ENCODE measurements at places on chromosomes 6 and 20. TPM values are rescaled to one million over a fixed set of nuclear protein-coding genes. Genes with fewer than 3 reads are reported as not detected.

Gene LY86
- not detected for polyA plus RNA-seq

Gene MRAP2
- 0.75 TPM for polyA plus RNA-seq

Gene SIM1
- polyA plus RNA-seq = not detected

Gene METTL24
- polyA plus RNA-seq = not detected

Gene C20orf204
- polyA plus RNA-seq = 0.49 TPM

Gene HDGFL1
- polyA plus RNA-seq = not detected

Gene OPRM1
- not detected for polyA plus RNA-seq

Gene CAGE1
- polyA plus RNA-seq = not detected

Gene LRRN4
- 0.04 TPM for polyA plus RNA-seq

Gene ZKSCAN3
- 1.5 TPM for polyA plus RNA-seq

Gene BCAS4
- polyA plus RNA-seq = 46.6 TPM

- DNase-seq = no peak
Observed at GRCh38 chr20:38200646-38201045, 35.6 kb upstream of the TGM2 start.

GRCh38 chr20:62360854-62361798 is 6.0 kb downstream of the LAMA5 start:
- DNase-seq = no peak

- no peak for DNase-seq
Observed at GRCh38 chr20:62691487-62691886, 17.1 kb upstream of the NTSR1 start.

DNA sequence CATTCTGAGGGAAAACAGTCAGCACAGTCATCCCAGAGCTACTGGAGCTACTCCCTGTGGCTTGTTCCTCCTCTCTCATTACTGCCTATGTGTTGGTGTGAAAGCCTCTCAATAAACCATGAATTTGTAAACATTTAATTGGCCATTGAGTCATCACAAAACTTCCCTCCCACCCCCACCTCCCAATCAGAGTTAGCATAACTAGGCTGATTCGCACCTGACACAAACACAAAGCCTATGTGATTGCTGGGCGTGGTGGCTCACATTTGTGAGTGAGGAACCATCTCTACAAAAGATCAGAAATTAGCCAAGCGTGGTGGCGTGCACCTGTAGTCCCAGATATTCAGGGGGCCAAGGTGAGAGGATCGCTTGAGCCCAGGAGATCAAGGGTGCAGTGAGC is 17.1 kb upstream of the SNTA1 start:
- no peak for DNase-seq

- peak; percentile 23 for DNase-seq
Observed at GRCh38 chr20:58268421-58268821, 40.0 kb upstream of the ANKRD60 start.

- DNase-seq = no peak
Observed at GRCh38 chr6:163338671-163339405, 75.7 kb upstream of the QKI start.

GRCh38 chr6:27237089-27237803 is 10.3 kb upstream of the PRSS16 start:
- DNase-seq = no peak

GRCh38 chr6:50102676-50103075 is 52.9 kb upstream of the DEFB112 start:
- no peak for DNase-seq

- peak; percentile 25 for DNase-seq
Observed at GRCh38 chr20:44018259-44018941, 103.7 kb downstream of the TOX2 start.

GRCh38 chr6:14059791-14060436 is 57.7 kb upstream of the CD83 start:
- DNase-seq = peak; percentile 29

GRCh38 chr6:135449246-135449645 is 48.3 kb downstream of the AHI1 start:
- DNase-seq = no peak

GRCh38 chr6:79296211-79296610 is 61.7 kb upstream of the HMGN3 start:
- DNase-seq = no peak

- no peak for DNase-seq
Observed at GRCh38 chr6:5814116-5814515, 192.6 kb downstream of the NRN1 start.

DNA sequence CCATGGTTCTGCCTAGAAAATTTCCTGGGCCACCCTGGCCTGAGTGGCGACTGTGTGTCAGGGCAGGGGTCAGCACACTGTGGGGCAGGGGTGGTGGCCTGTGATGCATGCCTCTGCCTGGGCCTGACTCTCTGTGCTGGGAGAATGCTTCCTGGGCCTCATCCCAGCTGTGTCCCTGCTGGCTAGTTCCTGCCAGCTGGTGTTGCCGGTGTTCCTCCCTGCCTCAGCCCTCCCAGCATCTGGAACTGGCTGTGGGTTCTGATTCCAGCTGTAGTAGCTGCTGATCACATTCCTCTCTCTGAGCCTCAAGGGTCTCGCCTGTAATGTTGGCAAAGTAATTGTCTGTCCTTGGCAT is 101.5 kb downstream of the SYCP2 start:
- DNase-seq = no peak

DNA sequence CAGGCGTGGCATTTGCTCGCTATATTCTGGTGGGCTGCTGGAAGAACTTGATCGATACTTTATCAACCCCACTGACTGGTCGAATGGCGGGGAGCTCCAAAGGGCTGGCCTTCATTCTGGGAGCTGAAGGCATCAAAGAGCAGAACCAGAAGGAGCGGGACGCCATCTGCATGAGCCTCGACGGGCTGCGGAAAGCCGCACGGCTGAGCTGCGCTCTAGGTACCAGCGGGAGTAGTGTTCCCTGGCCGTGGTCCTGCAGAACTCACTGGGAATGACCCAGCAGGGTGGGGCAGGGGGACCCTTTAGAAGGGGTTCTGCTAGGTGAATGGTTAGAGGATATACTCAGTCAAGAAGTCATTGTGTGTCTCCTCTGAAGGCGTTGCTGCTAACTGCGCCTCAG is 68.4 kb upstream of the PBOV1 start:
- no peak for DNase-seq

- no peak for DNase-seq
Observed at GRCh38 chr6:25022140-25022553, 86.4 kb upstream of the RIPOR2 start.
